NCI-H774 (cell line): ENCODE measurements at places on chromosomes 6 and 20.

GRCh38 chr20:4102381-4102780, 87.0 kb upstream of the RNF24 start:
- no peak for DNase-seq

- no peak for DNase-seq
Observed at GRCh38 chr20:64256282-64256935, 861 bp downstream of the PCMTD2 start.

- DNase-seq: no peak
Observed at GRCh38 chr6:129890701-129891100, 29.6 kb upstream of the TMEM244 start.

GRCh38 chr6:126113261-126113660, 126.9 kb downstream of the TRMT11 start:
- no peak for DNase-seq

DNA sequence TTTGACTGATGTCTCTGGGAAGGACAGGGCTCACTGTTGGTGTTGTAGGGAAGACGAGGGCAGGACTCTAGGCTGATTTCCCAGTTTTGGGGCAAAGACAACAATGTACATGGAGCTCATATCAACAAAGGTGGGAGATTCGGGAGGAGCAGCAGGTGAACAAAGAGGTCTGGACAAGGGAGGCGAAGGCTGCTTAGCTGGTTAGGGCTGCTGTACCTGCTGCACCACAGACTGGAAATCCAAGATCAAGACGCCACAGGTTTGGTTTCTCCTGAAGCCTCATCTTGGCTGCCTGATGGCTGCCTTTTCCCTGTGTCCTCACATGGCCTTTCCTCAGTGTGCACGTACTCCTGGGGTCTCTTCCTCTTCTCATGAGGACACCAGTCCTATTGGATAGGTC, 287.2 kb downstream of the FOXC1 start:
- no peak for DNase-seq

- no peak for DNase-seq
Observed at GRCh38 chr6:31614684-31615578, at the start of gene AIF1. TSS of gene AIF1 (plus strand) at chr6:31615234. CDS start at chr6:31615330, 96 bp downstream.

- DNase-seq: no peak
Observed at GRCh38 chr6:156627524-156627923, 149.7 kb upstream of the ARID1B start.

DNA sequence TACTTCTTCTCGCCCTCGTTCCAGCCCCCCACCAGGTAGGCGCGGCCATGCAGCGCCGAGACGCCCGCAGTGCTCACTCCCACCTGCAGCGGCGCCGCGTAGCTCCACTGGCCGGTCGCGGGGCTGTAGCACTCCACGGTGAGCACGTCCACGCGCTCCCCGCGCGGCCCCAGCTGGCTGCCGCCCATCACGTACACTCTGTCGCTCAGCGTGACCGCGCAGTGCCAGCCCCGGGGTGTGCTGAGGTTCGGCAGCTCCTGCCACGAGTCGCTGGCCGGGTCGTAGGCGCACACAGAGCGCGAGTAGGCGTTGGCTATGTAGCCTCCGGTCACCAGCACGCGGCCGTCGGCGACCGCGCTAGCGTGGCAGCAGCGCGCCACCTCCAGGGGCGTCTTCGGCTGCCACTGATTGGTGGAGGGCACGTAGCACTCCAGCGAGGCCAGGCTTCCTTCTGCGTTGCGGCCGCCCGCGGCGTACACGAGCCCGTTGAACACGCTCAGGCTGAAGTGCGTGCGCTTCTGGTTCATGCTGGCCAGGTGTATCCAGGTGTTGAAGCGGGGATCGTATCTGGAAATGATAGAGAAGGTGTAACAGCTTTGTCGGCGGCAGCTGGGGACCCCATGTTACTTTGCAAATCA, 13.7 kb downstream of the KLHL31 start:
- peak; percentile 92 for DNase-seq

DNA sequence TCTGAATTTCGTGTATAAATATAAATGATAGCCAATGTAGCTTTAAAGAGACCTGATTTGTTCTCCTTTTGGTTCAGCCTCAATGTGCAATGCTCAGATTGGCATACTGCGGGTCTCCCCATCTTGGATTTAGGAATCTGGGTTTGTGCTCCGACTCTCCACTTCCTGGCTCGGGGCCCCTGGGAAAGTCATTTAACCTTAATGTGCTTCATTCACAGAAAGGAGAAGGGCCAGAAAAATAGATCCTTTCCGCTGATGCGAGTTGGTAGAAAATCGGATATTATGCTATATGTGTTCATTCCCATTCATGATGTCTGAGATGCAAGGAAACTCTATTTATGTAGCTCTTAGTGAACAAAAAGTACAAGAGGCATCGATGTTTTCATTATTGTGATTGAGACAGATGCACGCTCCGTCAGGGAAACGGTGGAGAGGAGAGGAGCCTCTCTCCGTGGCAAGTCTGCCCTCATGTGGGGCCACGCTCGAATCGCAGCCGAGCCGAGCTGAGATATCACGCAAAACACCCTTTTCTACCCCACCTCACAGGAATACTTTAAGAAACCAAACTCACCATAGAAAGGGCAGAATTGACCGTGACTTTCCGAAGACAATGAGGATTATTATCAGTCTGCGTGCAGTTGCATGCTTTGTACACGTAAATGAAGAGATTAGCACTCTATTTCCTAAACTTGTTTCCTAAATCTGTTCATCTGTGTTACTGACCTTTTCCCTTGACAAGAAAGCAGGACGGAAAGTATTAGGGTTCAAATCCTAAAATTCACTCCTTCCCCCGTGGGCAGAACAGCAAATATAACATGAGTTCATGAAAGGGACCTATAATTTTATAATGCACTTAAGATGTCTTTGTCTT, 136.6 kb downstream of the COL9A1 start:
- peak; percentile 63 for DNase-seq

DNA sequence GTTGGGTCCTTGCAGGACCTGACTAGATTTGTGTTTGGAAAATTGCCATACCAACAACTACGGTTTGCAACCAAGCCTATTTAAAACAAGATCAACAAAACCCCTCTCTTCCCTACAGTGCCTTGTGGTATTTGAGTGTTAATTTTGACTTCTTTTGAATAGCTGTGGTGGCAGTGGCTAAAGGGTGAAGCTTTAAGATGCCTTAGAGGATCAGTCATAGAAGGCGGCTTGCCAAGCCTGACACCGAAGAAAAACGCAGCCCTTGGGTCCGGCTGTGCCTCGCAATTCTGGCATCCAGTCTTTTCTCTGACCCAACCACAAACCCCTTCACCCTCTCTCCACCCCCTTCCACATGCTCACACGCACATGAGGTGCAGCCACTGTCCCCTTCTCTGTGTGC, 32.6 kb downstream of the BMP6 start:
- no peak for DNase-seq

- no peak for DNase-seq
Observed at GRCh38 chr6:16690608-16691142, 70.6 kb downstream of the ATXN1 start.

DNA sequence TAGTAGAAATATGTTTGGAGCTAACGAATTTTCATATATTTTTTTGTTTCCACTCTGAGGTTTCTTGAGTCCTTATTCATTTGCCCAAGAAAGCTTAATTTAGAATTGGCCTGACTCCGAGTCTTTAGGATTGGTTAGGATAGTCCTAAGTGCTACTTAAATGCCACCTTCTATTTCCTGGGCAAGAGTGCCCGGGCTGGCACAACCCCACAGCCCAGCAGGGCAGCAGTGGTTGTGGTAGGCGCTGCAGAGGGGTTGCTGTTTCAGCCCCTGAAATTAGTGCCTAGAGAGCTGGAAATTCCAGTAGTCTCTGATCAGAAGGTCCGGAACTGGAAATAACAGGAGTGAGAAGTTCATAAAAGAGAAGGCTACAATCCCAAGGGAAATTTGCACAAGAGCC, 139.4 kb upstream of the TENT5A start:
- no peak for DNase-seq

DNA sequence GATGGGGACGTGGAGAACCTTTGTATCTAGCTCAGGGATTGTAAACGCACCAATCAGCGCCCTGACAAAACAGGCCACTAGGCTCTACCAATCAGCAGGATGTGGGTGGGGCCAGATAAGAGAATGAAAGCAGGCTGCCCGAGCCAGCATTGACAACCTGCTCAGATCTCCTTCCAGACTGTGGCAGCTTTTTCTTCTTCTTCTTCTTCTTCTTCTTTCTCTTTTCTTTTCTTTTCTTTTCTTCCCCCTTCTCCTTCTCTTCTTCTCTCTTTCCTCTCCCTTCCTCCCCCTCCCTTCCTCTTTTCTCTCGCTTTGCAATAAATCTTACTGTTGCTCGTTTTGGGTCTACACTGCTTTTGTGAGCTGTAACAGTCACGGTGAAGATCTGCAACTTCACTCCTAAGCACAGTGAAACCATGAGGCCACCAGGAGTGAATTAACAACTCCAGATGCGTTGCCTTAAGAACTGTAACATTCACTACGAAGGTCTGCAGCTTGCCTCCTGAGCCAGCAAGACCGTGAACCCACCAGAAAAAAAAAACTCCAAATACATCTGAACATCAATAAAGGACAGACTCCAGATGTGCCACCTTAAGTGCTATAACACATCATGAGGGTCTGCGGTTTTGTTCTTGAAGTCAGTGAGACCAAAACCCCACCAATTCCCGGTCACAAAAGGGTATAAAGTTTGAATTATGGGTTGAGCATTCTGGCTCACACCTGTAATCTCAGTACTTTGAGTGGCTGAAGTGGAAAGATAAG, 19.6 kb upstream of the SERPINB1 start:
- DNase-seq: no peak

DNA sequence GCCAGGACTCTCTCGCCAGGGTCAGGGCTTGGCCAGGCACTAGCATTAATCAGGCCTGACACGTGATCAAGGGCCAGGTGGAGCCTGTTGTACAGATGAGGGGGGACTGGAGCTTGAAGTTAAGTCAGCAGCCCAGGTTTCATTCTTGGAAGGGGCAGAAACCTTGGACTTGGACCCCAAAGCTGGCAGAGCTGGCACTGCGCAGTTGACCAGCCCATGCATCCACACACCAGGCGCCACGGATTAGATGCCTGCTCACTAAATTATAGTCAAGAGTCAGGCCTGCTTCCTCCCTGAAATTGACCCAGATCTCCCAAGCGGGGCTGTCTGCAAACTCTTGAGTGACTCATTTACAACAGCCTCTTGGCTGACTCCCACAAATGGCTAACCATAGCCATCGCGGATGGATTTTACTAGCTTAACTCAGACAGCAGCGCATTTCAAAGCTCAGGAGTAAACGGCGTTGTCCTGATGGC, 4.1 kb upstream of the TAF4 start:
- no peak for DNase-seq

DNA sequence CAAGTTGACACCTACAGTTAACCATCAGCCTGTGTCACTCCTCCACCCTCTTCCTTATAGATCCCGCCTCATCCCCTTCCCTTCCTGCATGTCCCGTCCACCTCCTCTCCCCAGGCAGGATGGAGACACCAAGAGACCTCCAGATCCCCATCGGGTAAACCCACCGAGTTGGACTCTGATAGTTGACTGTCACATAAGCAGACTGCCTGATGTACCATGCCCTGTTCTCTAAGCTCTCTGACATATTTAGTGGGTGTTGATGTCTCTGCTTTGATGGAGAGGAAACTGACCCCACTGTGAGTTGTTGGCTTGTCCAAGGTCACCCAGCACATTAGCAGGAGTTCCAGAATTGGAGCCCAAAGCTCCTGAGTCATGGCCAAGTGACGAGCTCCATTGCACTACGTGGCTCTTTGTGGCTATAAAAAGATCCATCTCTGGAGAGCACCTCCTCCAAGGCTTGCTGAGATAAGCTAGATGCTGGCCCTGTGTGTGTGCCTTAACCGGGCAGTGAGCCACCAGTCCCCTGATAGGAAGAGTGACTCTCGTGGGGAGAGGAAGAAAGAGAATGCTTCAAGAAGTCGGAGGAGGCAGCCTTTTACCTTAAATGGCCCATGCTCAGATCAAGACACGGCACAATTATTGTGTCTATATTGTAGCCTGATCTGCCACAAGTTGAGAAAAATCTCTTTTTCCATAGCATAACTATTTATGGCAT, 236.0 kb upstream of the ECI2 start:
- no peak for DNase-seq

DNA sequence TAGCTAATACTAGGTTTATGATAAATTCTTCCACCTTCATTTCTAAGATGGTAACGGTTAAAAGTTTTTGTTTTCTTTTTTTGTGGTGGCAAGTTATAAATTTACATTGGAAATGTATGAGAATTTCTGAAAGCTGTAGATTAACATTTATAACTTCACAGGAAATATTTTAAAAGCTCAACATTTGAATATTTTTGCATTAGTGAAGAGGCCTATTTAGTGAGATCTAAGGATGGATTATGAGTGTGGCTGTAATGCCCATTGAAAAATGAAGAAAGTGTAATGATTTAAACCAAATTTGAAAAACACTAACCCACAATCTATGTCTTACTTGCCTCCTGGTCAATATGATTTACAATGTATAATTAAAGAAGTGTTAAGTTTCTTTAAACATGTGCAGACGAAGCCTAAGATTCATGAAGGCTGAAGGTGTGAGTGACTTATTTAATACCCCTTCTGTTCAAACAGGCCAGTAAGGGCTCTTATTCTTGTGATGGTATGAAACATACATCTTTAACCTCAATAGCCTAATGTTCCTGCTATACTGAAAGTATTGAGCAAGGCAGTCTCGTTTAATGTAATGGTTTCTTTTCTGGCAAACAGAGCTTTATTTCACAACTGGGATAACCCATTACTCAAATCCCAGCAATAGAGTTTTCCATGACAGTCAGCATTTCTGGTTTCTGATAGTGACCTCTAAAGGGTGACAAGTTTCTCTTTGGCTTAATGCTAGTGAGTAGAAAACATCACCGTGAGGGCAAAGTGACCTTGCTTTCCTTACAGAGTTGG, 13.2 kb downstream of the HDGFL1 start:
- DNase-seq: no peak

DNA sequence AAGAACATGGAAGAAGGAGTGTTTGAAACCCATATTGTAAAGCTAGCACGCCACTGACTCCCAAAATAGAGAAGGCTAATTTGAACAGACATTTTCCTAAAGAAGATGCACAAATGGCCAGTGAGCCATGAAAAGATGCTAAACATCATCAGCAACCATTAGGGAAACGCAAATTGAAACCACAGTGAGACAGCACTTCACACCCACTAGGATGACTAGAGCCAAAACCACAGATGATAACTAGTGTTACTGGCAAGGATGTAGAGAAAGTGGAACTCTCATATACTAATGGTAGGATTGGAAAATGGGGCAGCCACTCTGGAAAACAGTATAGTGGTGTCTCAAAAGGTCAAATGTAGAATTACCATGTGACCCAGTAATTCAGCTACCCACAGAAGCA, 58.2 kb downstream of the BMP7 start:
- DNase-seq: no peak

- DNase-seq: no peak
Observed at GRCh38 chr6:117264369-117264691, 1.0 kb upstream of the VGLL2 start.

GRCh38 chr6:72950114-72950860, 275.0 kb downstream of the KHDC1L start:
- DNase-seq: no peak

- no peak for DNase-seq
Observed at GRCh38 chr20:12179692-12180091, 262.0 kb downstream of the BTBD3 start.

- no peak for DNase-seq
Observed at GRCh38 chr6:7073821-7074525, 33.8 kb upstream of the RREB1 start.
